H4 (cell line): ENCODE measurements at places on chromosomes 1 and 21. TPM values are rescaled to one million over a fixed set of nuclear protein-coding genes. Genes with fewer than 3 reads are reported as not detected.

CYP4B1 gene
- total RNA-seq: not detected in 2 replicates

ARMH1 gene
- not detected in 2 replicates for total RNA-seq

SMIM11 gene
- total RNA-seq: 25.5 and 33.3 TPM in 2 replicates

CLDN17 gene
- not detected in 2 replicates for total RNA-seq

TXNDC12 gene
- total RNA-seq: 128 and 138 TPM in 2 replicates

S100A3 gene
- 5.2 and 5.3 TPM in 2 replicates for total RNA-seq

HES5 gene
- total RNA-seq: not detected in 2 replicates

IKBKE gene
- 5.9 and 12.1 TPM in 2 replicates for total RNA-seq

FUCA1 gene
- 75.9 and 90.5 TPM in 2 replicates for total RNA-seq

ERG gene
- 0.15 and 0.25 TPM in 2 replicates for total RNA-seq

CELF3 gene
- not detected in 2 replicates for total RNA-seq

CFAP298 gene
- total RNA-seq: 52.7 and 68.3 TPM in 2 replicates

HIPK1 gene
- 8.3 and 11.8 TPM in 2 replicates for total RNA-seq

OLIG2 gene
- total RNA-seq: 1.5 and 1.7 TPM in 2 replicates

FCGR2B gene
- total RNA-seq: not detected in 2 replicates

PGBD5 gene
- 0.74 and 1.5 TPM in 2 replicates for total RNA-seq

LYPD8 gene
- total RNA-seq: 3.3 and 5.1 TPM in 2 replicates

GORAB gene
- total RNA-seq: 5.8 and 7.1 TPM in 2 replicates

MYCL gene
- not detected in 2 replicates for total RNA-seq

ERRFI1 gene
- 70.3 and 78.3 TPM in 2 replicates for total RNA-seq

TNFRSF8 gene
- total RNA-seq: 0.02 TPM in 1 of 2 replicates, not detected in the other

SPATA21 gene
- total RNA-seq: not detected in 2 replicates

HTR6 gene
- total RNA-seq: not detected in 2 replicates

FCAMR gene
- not detected in 2 replicates for total RNA-seq

FYB2 gene
- total RNA-seq: not detected in 2 replicates

PADI3 gene
- 5.7 and 6.0 TPM in 2 replicates for total RNA-seq

OLFM3 gene
- 1.2 and 1.4 TPM in 2 replicates for total RNA-seq

DNAJC6 gene
- 9.4 and 19.3 TPM in 2 replicates for total RNA-seq

TNN gene
- 0.18 TPM in 1 of 2 replicates, not detected in the other for total RNA-seq

APOBEC4 gene
- total RNA-seq: not detected in 2 replicates

ZNF593OS gene
- not detected in 2 replicates for total RNA-seq

INSRR gene
- not detected in 2 replicates for total RNA-seq

FAM72C gene
- total RNA-seq: 1.1 and 5.2 TPM in 2 replicates
